Type B pancreatic cell (in vitro differentiated cells): ENCODE measurements at places on chromosomes 5 and 9. TPM values are rescaled to one million over a fixed set of nuclear protein-coding genes. Genes with fewer than 3 reads are reported as not detected.

DNA sequence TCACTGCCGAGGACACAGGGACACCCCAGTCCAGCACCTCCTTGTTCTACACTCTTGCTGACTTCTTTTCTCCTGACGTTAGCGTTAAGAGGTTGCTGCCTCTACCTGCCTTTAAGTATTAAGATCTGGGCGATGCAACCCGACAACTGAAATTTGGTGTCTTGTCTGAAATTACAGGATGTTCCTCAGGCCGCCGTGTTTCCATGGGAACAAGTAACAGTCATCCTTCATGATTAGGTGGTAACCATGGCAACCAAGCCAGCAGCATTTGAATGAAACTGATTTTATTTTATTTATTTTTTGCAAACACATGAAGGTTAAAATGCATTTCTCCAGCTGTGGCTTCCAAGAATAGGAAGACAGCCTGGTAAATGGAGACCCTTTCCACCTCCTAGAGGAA is 20.8 kb downstream of the DAB2IP start:
- no peak overlapping the region for H3K27ac ChIP-seq
- no peak overlapping the region for H3K4me3 ChIP-seq
- H3K4me1 ChIP-seq = peaks cover 21% of the 10 kb centered on the region
- DNase-seq = no peak

GRCh38 chr9:76906647-76906975 is 697 bp upstream of the PRUNE2 start:
- peaks cover 90% of the 10 kb centered on the region for H3K27me3 ChIP-seq
- peaks cover 7% of the 10 kb centered on the region for H3K4me1 ChIP-seq
- H3K36me3 ChIP-seq = no peaks in the 10 kb centered on the region
- no peak overlapping the region for H3K27ac ChIP-seq
- no peak for DNase-seq

The KCTD16 gene
- total RNA-seq = 3.0 and 4.5 TPM in 2 replicates

The PTGES gene
- total RNA-seq = 29.1 and 67.1 TPM in 2 replicates

The ZNG1F gene
- total RNA-seq = 8.7 and 15.8 TPM in 2 replicates

The VPS13A gene
- 30.5 and 41.3 TPM in 2 replicates for total RNA-seq
